ENCODE measurements at places on chromosomes 7 and 10.
A peak's percentile ranks its signal among the peaks of the same experiment; 100 is the strongest.

GRCh38 chr10:79275431-79275851 is 71.8 kb upstream of the PPIF start:
- no peak for DNase-seq

DNA sequence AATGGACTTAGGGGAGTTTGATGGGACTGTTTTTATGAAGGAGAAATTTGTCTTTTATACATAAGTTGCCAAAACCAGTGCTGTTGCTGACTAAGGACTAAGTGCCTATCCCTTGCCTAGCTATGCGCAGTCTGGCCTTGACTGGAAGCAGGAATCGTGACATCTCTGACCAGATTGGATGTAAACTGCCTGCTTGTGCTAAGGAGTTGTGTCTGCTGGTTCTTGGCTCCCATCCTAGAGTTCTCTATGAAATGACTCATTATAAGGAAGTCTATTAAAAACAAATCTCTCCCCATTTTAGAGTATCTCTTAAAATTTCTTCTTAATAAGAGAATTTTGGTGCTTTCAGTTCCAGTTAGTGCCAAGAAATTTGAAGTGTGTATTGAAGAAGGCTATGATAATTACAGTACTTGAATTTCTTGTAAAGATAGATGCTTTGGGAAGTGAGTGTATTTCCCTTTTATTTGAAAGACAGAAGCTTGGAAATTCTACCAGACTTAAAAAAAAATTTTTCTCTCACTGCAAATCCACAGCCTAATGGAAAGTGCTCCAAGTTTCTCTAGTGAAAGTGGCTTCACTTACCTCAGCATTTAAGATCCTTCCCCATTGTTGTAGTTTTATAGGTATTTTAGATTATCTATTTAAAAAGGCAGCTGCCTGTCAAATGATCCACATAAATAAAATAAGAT is 77.6 kb downstream of the BICC1 start:
- DNase-seq = no peak

DNA sequence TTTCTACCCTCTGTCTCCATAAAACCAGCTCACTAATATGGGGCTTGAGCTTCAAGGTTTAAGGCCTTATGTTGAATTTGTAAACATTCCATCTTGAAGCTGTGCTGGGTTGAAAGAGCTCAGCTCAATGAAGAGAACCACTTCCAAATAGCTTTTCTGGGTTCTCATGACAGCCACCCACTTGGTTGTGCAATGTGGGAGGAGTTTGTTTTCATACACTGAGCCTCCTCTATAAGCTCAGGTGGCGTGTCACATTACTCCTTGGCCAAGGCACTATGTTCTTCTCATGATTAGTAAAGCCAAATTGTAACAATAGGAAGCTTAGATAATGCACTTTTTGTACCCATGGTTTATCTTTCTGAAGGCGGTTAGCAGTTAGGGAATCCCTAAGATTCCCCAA is 265.6 kb downstream of the PTEN start:
- no peak for DNase-seq

GRCh38 chr10:6197321-6197720 is 5.4 kb upstream of the PFKFB3 start:
- DNase-seq = no peak

DNA sequence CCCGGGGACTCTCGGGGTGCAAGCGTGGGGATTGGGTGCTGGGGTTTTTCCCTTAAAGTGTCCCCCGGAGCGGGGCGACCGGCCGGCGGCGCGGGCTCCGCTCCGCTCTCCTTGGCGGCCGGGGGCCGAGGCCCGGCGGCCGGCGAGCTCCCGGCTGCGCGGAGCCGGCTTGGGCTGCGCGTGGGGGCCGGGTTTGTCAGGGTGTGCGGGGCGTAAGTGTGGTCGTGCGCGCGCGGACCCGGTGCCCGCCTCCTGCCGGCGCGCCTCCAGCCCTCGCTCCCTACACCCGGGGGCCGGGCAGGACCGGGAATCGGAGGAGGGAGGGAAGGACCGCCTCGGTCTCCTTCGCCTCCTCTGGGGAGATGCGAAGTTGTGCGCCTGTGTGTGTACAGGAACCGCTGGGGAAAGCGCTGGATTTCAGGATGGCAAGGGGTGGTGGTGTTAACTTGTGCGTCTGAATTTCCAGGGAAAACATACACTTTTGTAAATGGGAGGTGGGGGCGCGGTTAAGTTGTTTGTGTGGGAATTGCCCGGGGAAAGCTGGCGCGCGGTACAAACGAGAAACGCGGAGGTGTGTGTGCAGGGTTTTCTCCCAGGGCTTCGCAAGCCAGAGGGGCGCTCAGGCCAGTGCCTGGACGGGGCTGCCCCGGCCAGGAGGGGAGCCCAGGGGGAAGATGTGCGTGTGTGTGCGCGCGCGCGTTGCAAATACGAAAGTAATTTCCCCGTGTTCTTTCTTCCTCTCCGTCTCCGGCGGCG is 737 bp downstream of the ZMIZ1 start:
- peak; percentile 24 for DNase-seq

GRCh38 chr10:102115775-102116174 is 4.4 kb downstream of the LDB1 start:
- no peak for DNase-seq

DNA sequence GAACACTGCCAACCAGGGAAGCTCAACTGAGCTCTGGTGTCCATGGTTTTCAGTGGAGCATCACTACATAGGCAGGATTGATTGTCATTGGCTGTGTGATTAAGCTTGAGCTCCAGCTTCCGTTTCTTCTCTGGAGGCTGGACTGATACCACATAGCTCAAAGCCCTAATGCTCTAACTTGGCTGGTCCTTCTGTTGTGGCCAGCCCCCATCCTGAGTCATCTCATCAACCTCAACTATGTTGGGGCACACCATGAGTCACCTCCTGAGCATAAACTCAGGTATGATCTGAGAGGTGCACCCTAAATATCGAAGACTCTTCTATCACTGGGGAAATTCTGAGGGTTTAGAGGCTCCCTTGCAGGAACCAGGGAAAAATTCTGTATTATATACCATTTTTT is 114.5 kb upstream of the INHBA start:
- DNase-seq = no peak

DNA sequence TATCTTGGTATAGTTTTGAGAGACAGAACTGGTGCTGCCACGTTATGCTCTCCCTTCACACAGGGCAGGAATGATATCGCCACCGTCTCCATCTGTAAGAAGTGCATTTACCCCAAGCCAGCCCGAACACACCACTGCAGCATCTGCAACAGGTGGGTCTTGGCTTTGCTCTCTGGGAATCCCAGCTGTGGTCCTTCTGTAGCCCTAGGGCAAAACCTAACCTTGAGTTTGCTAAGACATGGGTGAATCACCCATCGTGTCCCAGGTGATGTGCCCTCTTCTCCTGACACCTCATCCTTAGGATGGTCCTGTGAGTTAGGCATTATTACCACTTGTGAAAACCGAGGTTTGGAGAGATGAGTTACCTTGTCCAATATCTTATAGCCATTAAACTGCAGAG is 6.4 kb downstream of the ZDHHC16 start:
- no peak for DNase-seq

DNA sequence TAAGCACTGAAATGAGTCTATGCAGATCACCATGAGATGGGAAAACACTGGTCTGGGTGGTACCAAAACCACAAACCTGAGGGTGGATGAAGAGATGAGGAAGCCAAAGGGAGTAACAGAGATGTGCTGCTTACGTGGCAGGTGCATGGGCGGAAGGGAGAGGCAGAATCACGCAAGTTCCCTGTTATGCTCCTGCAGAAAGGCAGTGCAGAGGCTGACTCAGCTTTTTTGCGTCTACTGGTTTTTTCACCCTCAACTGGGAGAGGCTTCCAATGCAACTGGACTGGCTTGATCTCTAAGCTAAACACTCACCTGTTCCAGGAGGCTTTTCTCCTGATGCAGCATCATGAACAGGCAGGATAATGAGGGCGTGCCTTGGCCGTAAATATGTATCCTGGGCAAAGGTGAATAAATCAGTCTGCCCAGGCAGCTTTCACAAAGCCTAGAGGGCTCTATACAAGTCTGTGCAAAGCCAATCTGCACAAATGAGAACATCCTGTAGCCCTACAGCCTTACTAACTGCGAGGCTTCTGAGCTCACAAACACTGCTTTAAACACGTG is 95.4 kb upstream of the AFAP1L2 start:
- DNase-seq = peak; percentile 69

DNA sequence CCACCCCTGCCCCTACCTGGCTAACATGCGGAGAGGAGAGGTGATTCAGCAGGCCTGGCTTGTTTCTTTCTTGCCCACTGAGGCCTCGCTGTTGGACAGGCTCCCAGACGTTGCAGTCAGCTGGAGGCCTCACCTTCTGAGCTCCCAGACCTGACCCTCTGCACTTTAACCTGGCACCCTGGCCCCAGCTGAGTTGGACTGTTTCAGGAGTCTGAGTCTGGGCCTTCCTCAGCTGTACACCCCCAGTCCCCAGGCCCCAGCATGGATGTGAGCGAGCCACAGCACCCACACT is 35.0 kb downstream of the UNC5B start:
- no peak for DNase-seq

- no peak for DNase-seq
Observed at GRCh38 chr7:102286237-102287110, at the start of gene SH2B2. Gene SH2B2 (plus strand): TSS chr7:102286868. CDS start chr7:102300551, 13,683 bp downstream.

- DNase-seq = no peak
Observed at GRCh38 chr7:128045766-128046165, 14.5 kb upstream of the LRRC4 start.

DNA sequence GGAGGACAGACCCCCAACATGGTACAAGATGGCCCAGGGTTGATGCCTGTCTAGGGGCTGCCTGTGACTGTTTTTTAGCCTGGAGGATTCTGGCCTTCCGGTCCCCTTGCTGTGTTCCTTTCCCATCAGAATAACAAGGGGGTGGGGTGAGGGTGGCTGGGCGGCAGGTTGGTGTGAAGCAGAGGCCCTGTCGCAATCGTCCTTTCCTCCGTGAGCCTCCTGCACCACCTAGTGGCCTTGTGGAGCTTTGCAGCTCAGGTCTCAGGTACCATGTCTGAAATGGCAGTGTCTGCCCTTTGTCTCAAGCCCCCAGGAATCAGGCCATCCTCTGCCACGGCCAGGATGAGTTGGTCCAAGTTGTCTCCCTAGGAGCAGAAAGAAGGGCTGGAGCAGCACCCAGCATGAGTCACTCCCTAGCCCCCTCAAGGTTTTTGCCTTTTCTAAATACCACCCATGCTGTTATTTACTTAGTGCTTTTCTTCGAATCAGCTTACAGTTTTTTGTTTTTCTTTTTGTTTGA is 24.2 kb downstream of the TACR2 start:
- DNase-seq = peak; percentile 71

DNA sequence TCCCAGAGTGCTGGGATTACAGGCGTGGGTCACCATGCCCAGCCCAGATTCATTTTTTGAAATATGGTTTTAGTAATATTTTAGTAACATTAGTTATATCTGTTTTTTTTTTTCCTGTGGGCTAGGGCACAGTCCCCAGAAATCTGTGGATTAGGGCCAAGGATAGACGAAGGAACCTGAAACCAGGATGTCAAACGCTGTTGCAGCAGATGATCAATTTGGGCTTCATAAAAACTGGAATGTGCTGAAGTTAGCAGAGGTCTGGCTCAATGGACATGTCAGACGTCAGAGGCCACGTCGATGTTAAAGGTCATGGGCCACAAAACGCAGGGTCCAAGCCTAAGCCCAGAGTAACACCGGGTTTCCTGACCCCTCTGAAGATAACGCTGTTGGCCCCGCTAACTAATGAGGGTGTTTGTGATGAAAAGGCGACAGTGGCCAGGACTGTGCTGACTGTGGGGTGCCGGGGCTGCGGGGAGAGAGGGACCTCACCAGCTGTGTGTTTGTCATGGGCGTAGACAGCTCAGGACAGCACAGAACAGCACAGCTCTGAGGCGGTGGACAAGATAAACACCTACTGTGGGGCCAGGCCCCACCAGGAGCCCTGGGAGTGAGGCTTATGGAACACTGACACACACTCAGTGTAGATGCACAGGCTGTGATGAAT is 23.8 kb upstream of the GTPBP4 start:
- DNase-seq = no peak

- DNase-seq = no peak
Observed at GRCh38 chr10:70503776-70504175, 25.2 kb downstream of the PALD1 start.

- DNase-seq = no peak
Observed at GRCh38 chr10:59242057-59242456, 65.6 kb downstream of the PHYHIPL start.

DNA sequence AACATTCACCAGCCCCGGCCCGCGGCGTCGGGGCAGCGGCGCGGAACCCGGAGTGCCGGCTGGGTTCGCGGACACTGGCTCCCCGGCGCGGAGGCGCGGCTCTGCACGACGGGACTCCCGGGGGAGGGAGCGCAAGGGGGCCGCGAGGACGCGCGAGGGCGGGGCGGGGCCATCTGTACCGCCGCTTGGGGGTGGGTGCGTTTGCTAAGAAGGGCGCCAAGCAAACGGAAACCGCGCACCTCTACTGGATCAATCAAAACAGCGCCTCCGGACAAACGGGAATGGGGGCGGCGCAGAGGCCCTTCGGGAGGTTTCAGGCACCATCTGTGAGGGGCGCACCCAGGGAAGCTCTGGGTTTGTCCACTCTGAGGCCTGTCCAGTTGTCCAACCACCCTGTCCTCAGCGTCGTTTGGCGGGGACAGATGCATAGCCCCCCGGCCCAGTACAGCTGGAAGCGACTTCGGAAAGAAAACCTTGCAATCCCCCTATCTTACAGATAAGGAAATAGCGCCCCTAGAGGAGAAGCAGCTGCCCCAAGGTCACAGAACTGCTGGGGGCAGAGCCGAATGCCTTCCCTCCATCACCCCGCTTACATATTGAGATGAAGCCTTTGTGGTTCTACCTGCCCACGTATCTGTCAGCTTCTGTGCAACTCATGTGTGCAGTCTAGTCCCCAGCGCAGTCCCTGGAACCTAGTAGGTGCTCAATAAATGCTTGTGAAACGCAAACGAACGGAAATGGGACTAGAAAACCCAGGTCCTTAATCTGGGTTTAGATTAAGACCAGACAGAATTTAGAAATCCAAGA is 10.7 kb upstream of the SLIT1 start:
- peak; percentile 36 for DNase-seq

DNA sequence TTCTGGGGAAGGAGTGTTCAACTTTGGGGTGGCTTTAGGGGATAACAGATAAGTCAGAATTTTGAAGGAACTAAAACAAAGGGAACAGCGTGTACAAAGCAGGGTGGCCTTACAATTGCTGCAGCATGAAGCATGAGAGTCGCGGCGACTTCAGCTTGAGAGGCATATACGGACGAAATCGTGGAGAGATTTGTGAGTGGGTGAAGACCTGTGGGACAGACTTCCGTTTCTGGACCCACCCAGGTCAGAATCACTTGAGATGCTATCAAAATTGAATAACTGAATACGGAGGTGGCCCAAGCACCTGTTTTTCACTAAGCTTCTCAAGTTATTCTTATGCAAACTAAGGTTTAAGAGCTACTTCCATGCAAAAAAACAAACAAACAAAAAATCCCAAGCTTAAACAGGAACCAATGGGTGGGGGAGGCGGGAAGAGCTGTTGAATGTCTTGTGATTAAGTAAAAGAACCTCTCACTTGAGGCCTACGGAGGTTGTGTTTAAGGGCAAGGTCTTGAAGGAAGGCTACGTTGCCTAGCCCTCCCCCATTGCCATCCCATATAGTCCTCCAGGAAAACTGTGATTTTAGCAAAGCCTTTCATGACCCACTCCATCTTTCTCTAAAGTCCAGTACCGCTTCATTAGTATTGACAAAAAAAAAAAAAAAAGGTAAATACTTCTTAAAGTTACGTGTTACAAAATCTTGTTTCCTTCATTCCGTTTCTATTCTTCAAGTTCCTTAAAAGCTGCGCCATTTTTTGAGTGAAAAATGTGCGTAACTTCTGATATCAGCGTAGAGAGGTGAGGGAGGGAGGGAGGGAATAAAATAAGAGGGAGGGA is 1.3 kb upstream of the TRIM24 start:
- no peak for DNase-seq
